RWPE1 (cell line): ENCODE measurements at places on chromosomes 5 and 9.

- DNase-seq: no peak
Observed at GRCh38 chr5:97846643-97847042, 663.6 kb upstream of the RIOK2 start.

DNA sequence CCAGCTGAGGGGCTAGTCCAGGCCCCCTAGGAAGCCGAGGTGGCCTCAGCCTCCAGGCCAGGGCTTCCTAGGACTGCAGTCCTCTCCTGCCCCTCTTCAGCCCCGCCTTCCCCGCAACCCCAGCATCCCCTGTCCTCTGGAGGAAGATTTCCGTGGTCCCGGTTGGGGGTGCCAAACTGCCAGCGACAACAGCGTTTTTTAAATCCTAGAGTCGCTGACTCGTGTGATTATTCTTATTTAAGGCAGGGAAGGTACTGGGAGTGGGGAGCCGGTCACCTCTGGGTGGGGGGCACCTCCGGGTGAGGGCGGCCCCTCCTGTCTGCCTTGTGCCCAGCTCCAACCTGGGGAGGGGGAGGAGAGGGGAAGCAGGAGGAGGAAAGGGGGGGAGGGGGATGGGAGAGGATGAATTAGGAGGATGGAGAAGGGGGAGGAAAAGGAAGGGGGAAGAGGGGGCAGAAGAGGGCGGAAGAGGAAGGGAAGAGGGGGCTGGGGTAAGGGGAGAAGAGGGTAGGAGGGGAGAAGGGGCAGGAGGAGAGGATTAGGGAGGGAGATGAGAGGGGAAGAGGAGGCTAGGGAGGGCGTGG is 173.1 kb upstream of the IER5L start:
- DNase-seq: no peak

GRCh38 chr5:35182486-35182885 is 47.8 kb downstream of the PRLR start:
- no peak for DNase-seq

GRCh38 chr5:24059006-24059405 is 551.6 kb downstream of the PRDM9 start:
- DNase-seq: no peak

DNA sequence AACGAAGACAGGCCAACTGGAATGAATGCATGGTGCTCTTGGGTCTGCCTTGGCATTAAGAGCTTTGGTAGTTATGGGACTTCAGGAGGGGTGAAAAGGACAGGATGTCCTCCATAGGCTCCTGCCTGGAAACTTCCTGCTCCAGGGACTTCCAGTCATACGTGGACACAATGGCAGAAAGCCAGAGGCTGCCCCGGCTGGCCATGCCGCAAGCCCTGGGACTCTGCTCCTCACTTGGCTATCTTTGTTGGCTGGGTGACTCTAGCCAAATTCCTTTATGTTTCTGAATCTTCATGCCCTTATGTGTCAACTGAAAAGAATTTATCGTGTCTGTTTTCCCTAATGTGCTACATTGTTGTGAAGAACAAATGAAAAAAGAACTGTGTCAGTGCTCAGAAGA is 136.9 kb downstream of the SIL1 start:
- peak; percentile 28 for DNase-seq

- no peak for DNase-seq
Observed at GRCh38 chr5:159096243-159096923, 3.3 kb downstream of the EBF1 start.

DNA sequence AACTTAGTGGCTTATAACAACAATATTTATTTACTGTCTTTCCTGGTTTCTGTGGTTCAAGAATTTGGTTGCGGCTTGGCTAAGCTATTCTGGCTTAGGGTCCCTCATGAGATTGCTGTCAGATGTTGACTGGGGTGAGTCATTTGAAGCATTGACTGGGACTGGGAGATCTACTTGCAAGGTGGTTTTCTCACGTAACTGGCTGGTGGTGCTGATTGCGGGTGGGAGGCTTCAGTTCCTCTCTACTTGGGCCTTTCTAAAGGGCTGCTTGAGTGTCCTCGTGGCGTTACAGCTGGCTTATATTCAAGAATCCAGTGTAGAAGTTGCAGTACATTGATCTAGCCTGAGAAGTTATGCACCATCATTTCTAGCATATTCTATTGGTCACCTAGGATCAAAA is 218.5 kb upstream of the ELAVL2 start:
- no peak for DNase-seq

- no peak for DNase-seq
Observed at GRCh38 chr5:139693676-139694364, 45.7 kb downstream of the CXXC5 start.

DNA sequence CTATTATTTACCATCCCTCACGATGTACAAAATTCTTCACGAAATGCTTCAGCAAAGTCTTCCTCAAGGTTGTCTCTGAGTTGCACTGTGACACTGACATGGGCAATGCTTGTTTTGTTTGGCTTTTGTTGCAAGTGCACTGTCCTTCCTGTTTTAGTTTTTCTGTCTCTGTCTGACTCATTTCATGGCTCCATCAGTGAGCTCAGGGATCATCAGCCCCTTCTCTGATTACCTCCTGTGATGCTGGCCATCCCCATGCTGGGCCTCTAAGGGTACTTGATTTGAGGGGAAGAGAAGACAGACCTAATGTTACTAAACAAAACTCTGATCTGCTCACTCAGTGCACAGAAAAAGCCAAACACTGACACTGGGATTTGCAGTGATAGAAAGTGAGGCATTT is 37.6 kb upstream of the STX17 start:
- no peak for DNase-seq
